ENCODE measurements at places on chromosomes 7 and 10. TPM values are rescaled to one million over a fixed set of nuclear protein-coding genes. Genes with fewer than 3 reads are reported as not detected.

Gene OPN1SW
- total RNA-seq: not detected

Gene KAT6B
- 84.6 TPM for total RNA-seq

DNA sequence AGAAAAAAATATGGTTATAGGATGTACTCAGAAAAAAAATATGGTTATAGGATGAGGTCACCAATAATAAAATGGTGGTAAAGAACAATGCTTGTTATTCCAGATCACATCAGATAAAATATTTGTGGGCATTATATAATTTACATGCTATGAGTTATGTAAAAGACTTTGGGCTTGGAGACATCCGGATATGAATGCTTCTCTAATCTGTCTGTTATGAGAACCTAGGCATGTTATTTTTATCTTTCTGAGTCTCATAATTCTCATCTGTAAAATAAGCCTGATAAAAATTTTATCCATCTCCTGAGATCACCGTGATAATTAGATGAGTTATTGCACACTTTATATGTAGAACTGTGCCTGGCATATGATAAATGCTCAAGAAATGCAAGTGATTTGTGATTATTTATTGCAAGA lies 37.8 kb downstream of the DKK1 start:
- H3K36me3 ChIP-seq: no peaks in the 10 kb centered on the region
- no peak overlapping the region for H3K4me3 ChIP-seq
- H3K27ac ChIP-seq: no peak overlapping the region
- DNase-seq: no peak
- H3K27me3 ChIP-seq: no peaks in the 10 kb centered on the region
- no peaks in the 10 kb centered on the region for H3K4me1 ChIP-seq

- H3K36me3 ChIP-seq: peaks cover 2% of the 10 kb centered on the region
- no peaks in the 10 kb centered on the region for H3K27me3 ChIP-seq
- H3K4me3 ChIP-seq: no peak overlapping the region
- peak overlapping the region; percentile 46 for H3K27ac ChIP-seq
- no peak for DNase-seq
- peaks cover 20% of the 10 kb centered on the region for H3K4me1 ChIP-seq
These were observed 210.7 kb downstream of the MAD1L1 start for GRCh38 chr7:2022021-2022409.

GRCh38 chr7:1124816-1125602 lies 35.0 kb downstream of the ZFAND2A start:
- no peak overlapping the region for H3K4me3 ChIP-seq
- no peak overlapping the region for H3K27ac ChIP-seq
- no peak for DNase-seq

GRCh38 chr10:132785723-132786475 lies at the start of gene NKX6-2:
Gene NKX6-2 (minus strand): TSS chr10:132786147. CDS start chr10:132785948, 199 bp downstream.
- no peak within 1 kb of the TSS for H3K27ac ChIP-seq
- H3K27me3 ChIP-seq: peaks cover 8% of the 10 kb centered on the region
- H3K36me3 ChIP-seq: peaks cover 4% of the 10 kb centered on the region
- no peak for DNase-seq

DNA sequence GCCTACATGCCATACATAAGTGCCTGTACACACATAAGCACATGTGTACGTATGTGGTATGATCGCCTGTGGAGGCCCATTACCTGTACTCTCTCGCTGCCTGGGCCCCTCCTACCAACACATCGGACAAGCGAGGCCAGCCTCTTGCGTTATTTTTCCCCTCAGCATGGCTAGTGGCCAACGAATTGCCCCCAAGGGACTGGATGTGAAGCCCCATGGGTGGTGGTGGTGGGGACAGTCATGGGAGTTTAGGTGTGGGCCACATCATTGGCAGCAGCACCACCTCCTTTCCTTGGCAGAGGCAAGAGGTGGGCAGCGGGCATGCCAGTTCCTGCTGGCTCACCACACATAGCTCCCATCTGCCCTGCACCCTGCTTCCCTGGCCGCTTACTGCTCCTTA lies 10.0 kb downstream of the GRK5 start:
- H3K27ac ChIP-seq: no peak overlapping the region
- no peak overlapping the region for H3K4me3 ChIP-seq
- H3K36me3 ChIP-seq: no peaks in the 10 kb centered on the region

- H3K4me1 ChIP-seq: no peaks in the 10 kb centered on the region
- H3K4me3 ChIP-seq: no peak overlapping the region
- peaks cover 2% of the 10 kb centered on the region for H3K36me3 ChIP-seq
- no peak for DNase-seq
- peaks cover 44% of the 10 kb centered on the region for H3K27me3 ChIP-seq
These were observed 96.3 kb upstream of the VIPR2 start for GRCh38 chr7:159240962-159241361.
